Thymus (tissue), 14 donors: ENCODE measurements at places on chromosomes 6 and 20. TPM values are rescaled to one million over a fixed set of nuclear protein-coding genes. Genes with fewer than 3 reads are reported as not detected.
A peak's percentile ranks its signal among the peaks of the same experiment; 100 is the strongest.

DNA sequence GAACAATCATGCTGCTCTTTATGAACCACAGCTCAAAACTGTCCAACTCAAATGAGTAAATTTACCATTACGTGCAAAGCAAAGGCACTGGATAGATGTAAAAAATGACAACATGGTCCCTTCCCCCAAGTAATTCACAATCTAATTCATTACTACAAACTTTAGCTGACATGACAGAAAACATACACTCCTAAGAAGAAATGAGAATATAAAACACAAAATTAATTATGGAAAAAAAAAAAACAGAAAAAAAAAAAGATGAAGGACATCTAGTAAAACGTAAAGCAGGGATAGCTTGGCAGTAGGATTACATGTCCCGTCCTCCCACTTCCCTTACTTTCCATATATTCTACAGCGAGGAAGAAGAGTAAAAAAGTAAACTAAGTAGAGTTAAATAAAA, 5.7 kb downstream of the TUBE1 start:
- no peaks in the 10 kb centered on the region for H3K27me3 ChIP-seq
- H3K27ac ChIP-seq = no peak overlapping the region
- no peaks in the 10 kb centered on the region for H3K4me1 ChIP-seq
- no peak overlapping the region for H3K4me3 ChIP-seq

The MEI4 gene
- 0.05 TPM for total RNA-seq

DNA sequence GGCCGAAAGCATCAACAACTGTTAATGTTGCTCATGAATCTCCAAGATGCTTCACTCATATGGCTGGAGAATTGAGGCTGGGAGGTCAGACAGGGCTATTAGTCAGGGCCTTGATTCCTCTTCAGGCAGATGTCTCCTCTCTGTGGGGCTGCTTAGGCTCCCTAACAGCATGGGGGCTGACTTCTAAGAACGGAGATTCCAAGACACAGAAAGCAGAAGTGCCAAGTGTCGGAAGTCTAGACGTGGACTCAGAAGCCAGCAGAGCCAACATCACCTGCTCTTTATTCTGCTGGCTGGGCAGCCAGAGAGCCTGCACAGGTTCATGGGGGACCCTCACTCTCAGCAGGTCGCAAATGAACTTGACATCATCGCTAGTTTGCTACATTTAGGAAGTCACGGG, 279.8 kb downstream of the CDH26 start:
- no peak overlapping the region for H3K27ac ChIP-seq
- H3K27me3 ChIP-seq = no peaks in the 10 kb centered on the region
- no peak for DNase-seq
- H3K4me3 ChIP-seq = no peak overlapping the region
- no peaks in the 10 kb centered on the region for H3K36me3 ChIP-seq

The EIF6 gene
- 115 TPM for total RNA-seq

The MATN4 gene
- total RNA-seq = 0.14 TPM

GRCh38 chr6:157219201-157220200, 103.8 kb downstream of the TMEM242 start:
- H3K4me1 ChIP-seq = peaks cover 35% of the 10 kb centered on the region
- H3K36me3 ChIP-seq = no peaks in the 10 kb centered on the region
- H3K4me3 ChIP-seq = no peak overlapping the region
- H3K27me3 ChIP-seq = no peaks in the 10 kb centered on the region

- H3K27me3 ChIP-seq = no peaks in the 10 kb centered on the region
- H3K36me3 ChIP-seq = no peaks in the 10 kb centered on the region
- H3K4me3 ChIP-seq = no peak overlapping the region
These were observed 38.6 kb upstream of the CST7 start for GRCh38 chr20:24910461-24910860.

DNA sequence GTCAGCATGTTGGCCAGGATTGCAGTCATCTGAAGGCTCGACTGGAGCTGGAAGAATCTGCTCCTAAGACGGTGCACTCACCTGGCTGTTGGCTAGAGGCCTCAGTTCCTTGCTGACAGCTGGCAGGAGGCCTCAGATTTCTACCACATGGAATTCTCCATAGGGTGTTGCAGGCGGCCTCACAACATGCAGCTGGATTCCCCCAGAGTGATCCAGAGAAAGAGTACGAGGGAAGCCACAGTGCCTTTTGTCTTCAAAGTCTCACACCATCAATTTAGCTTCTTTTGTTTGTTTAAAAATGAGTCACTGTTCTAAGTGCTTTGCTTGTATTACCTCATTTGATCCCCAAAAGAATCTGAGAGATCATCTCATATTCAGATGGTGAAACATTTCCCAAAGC, 65.5 kb upstream of the FYN start:
- no peak for DNase-seq
- no peak overlapping the region for H3K27ac ChIP-seq
- no peaks in the 10 kb centered on the region for H3K36me3 ChIP-seq
- H3K4me3 ChIP-seq = no peak overlapping the region
- H3K27me3 ChIP-seq = no peaks in the 10 kb centered on the region

The KHDC1L gene
- total RNA-seq = 1.4 TPM

The RIPPLY2 gene
- total RNA-seq = 0.28 TPM

DNA sequence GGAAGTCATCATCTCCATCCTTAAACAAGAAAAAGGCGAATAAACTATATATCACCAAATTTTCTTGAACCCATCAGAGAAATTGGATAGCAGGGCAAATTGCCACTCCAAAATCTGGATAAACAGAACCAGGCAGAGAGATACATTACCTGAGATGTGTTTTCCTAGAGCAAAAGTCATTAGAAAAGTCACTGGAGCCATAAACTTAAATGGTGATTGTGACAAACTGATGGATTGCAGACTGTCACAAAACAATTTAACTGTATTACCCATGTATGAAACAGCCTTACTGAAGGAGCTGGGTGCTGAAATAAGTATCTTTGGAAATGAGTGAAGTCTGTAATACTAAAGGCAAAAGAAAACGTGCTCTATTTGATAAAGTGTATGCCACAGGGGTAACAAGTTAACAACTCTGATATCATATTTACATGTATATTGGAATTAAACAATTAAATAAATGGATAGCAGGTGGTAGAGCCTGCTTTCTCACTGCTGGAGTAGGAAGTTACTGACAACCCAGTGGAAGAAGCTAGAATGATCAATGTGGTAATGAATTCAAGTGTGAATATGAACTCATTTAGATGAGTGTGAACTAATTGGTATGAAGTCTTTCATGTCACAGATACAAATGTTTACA, 186.9 kb downstream of the LMBRD1 start:
- H3K4me3 ChIP-seq = no peak overlapping the region
- no peaks in the 10 kb centered on the region for H3K36me3 ChIP-seq
- no peak for DNase-seq

DNA sequence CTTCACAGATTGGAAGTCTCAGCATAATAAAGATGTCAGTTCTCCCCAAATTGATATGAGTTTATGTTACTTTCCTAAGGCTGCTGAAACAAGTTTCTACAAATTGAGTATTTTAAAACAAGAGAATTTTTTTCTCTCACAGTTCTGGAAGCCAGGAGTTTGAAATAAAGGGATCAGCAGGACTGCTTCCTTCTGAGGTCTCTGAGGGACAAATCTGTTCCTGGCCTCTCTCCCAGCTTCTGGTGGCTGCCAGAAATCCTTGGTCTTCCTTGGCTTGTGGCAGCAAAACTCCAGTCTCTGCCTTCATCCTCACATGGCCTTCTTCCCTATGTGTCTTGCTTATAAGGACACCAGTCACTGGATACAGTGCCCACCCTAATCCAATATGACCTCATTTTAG, 136.1 kb downstream of the TFAP2A start:
- no peak overlapping the region for H3K27ac ChIP-seq
- H3K27me3 ChIP-seq = no peaks in the 10 kb centered on the region
- DNase-seq = no peak
- H3K4me1 ChIP-seq = no peaks in the 10 kb centered on the region
- no peak overlapping the region for H3K4me3 ChIP-seq

DNA sequence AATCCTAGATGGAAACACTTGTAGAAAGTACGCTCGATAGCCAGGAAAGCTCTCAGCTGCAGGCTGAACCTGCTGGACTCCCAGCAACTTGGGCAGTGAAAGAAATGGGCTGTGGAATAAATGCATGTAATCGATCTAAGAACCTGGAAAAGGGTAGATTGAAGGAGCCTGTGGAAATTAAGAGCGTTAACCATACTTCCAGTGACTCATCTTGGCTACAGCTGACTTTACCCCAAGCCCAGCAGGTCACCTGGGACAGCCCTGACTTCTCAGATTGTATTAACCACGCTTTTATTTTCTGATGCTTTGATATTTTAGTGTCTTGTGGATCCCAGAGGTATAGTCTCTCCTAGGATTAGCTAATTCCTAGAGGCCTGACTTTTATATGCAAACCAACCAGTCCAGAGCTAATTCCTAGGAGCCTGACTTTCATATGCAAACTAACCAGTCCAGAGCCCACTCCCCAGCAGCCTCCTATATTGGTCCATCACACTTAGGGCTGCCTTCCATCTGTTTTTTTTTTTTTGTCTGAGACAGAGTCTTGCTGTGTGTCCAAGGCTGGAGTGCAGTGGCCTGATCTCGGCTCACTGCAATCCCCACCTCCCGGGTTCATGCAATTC, 86.3 kb downstream of the GMPR start:
- H3K4me3 ChIP-seq = no peak overlapping the region
- H3K4me1 ChIP-seq = peaks cover 50% of the 10 kb centered on the region
- H3K36me3 ChIP-seq = peaks cover 12% of the 10 kb centered on the region

DNA sequence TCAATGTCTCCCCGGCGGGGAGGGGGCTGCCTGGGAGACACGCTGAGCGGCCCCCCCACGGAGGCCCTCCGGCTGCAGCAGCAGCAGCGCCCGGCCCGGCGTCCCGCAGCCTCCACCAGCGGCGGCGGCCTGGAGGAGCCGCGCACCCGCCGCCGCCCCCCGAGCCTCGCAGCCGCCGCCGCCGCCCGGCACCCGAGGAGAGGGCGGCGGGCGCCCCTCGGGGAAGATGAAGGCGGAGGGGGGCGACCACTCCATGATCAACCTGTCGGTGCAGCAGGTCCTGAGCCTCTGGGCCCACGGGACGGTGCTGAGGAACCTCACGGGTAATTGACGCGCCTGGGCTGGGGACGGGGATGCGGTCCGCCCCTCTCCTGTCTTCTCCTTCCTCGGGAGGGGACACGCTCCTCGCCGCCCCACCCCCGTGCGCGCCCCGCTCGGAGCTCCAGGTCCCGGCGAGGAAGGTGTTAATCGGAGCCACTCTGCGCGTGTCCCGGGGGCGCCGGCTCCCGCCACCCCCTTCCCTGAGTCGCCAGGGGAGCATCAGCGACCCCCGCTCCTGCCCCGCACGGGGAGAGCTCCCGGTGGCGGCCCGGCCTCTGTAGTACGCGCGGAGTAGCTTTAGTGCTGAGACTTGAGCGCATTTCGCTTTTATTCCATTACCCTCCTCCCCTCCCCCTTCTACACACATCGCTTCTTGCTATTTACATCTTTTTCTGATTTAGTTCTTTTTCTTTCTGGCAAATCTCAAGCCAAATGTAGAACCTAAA, 686 bp downstream of the TMEM170B start:
- H3K27me3 ChIP-seq = peaks cover 3% of the 10 kb centered on the region
- DNase-seq = peak; percentile 23
- peaks cover 5% of the 10 kb centered on the region for H3K4me1 ChIP-seq
- H3K27ac ChIP-seq = peak overlapping the region; percentile 30

DNA sequence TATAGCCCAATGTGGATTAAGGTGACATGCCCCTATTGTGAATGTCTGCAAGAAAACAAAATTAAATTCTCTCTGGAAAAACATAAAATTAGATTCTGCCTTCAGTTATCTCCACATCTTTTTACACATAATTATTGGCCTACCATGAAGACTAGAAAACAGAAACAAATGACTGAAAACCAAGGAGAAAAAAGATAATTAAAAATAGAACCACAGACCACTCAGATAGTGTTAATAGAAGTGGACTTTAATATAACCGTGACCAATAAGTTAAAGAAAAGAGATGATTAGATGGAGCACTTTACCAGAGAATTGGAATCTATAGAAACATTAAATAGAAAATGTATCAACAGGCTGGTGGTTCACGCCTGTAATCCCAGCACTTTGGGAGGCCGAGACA, 445.7 kb downstream of the EPM2A start:
- H3K27me3 ChIP-seq = no peaks in the 10 kb centered on the region
- H3K4me1 ChIP-seq = no peaks in the 10 kb centered on the region
- no peaks in the 10 kb centered on the region for H3K36me3 ChIP-seq
- DNase-seq = no peak

DNA sequence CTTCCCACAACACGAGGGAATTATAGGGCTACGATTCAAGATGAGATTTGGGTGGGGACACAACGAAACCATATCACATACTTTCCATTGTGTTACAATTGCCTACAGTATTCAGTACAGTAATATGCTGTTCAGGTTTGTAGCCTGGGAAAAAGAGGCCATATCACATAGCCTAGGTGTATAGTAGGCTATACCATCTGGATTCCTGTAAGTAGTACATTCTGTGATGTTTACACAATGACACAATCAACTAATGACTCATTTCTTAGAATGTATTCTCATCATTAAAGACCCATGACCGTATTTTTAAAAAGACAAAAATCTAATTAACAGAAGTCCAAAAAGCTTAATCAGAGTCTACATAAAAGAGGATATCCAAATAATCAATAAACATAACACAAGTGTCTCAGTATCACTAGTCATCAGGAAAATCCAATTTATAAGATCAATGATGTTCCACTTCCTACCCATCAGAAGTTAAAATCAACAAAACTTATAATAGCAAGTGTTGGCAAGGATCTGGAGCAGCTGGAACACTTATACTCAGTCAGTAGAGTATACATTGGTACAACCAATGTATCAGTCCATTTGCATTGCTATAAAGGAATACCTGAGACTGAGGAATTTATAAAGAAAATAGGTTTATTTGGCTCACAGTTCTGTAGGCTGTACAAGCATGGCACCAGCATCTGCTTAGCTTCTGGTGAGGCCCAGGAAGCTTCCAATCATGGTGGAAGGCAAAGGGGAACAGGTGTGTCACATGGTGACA, 215.9 kb downstream of the CLVS2 start:
- H3K36me3 ChIP-seq = no peaks in the 10 kb centered on the region
- DNase-seq = no peak
- H3K4me3 ChIP-seq = no peak overlapping the region
- no peaks in the 10 kb centered on the region for H3K4me1 ChIP-seq

GRCh38 chr20:20759132-20759531, 46.7 kb upstream of the RALGAPA2 start:
- no peak overlapping the region for H3K4me3 ChIP-seq
- no peaks in the 10 kb centered on the region for H3K4me1 ChIP-seq
- no peak for DNase-seq
- H3K36me3 ChIP-seq = no peaks in the 10 kb centered on the region
- no peaks in the 10 kb centered on the region for H3K27me3 ChIP-seq
- no peak overlapping the region for H3K27ac ChIP-seq

- no peak overlapping the region for H3K27ac ChIP-seq
- no peaks in the 10 kb centered on the region for H3K27me3 ChIP-seq
- peaks cover 20% of the 10 kb centered on the region for H3K36me3 ChIP-seq
- DNase-seq = no peak
These were observed 1.0 kb downstream of the MCM9 start for GRCh38 chr6:118933855-118934460.

- peaks cover 13% of the 10 kb centered on the region for H3K27me3 ChIP-seq
- no peaks in the 10 kb centered on the region for H3K4me1 ChIP-seq
- H3K27ac ChIP-seq = no peak overlapping the region
- DNase-seq = no peak
- H3K36me3 ChIP-seq = no peaks in the 10 kb centered on the region
- no peak overlapping the region for H3K4me3 ChIP-seq
These were observed 145.3 kb upstream of the ECI2 start for GRCh38 chr6:4280707-4281106.

GRCh38 chr6:74018825-74019224, 322.8 kb downstream of the CD109 start:
- H3K27me3 ChIP-seq = no peaks in the 10 kb centered on the region
- no peaks in the 10 kb centered on the region for H3K4me1 ChIP-seq
- no peaks in the 10 kb centered on the region for H3K36me3 ChIP-seq
- H3K27ac ChIP-seq = no peak overlapping the region

The WFDC6 gene
- not detected for total RNA-seq

The HLA-DQB2 gene
- 17.5 TPM for total RNA-seq

The COL11A2 gene
- total RNA-seq = 2.1 TPM
